Stimulated activated CD8-positive, alpha-beta memory T cell treated with anti-CD3 and anti-CD28 coated beads, Interleukin-7, amount 100 ng/mL, for 4 hours (primary cell): ENCODE measurements at places on chromosomes 16 and 17.

DNA sequence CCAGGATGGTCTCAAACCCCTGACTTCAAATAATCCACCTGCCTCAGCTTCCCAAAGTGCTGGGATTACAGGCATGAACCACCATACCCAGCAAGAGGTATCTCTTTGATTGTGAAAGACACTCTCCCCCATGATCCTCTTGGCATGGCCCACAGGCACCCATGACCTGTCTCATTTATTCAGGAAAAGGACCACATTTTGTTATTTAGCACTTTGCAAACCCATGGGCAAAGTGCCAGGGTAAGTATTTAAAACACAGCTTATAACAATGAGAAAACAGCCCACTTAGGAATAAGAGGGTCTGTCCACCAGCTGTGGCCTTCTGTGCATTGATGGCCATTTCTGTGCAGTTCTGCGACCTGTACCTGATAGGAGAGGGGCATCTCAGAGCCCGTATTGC lies 12.8 kb upstream of the AKTIP start:
- DNase-seq, result no peak

- DNase-seq, result no peak
Observed at GRCh38 chr16:64276646-64277045, 845.2 kb downstream of the CDH11 start.

DNA sequence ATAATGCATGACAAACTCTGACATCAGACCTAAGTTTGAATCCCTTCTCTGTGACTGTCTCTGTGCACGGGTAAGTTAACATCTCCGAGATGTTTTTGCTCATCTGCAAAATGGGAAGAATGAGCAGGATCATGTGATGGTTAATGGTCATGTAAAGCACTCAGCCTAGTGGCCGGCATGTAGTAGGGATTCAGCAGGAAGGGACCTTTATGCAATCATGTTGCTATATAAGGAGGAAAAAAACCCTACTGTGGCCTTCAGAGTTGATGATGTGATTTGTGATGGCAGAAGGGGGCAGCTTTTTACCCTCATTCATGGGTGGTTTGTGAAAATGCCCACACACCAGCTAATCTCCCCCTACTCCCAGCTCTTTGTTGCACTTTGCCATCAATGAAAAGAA lies 24.1 kb downstream of the CLEC16A start:
- DNase-seq, result no peak

DNA sequence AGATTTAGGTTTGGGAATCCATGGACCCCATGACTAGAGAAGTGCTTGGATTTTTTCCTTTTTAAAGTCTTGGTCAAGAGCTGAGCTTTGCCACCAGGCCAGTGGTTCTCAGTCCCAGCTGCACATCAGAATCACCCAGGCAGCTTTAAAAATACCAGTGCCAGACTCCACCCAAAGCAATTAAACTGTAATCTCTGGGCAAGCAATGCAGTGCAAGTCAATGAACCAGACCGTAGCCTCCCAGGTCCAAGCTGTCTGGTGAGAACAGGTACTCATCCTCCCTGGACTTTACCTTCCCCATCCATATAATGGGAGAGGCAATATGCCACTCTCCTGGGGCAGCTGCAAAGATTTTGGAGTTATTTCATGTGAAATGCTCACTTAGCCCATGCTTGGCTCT lies 223.1 kb upstream of the CDH5 start:
- no peak for DNase-seq

DNA sequence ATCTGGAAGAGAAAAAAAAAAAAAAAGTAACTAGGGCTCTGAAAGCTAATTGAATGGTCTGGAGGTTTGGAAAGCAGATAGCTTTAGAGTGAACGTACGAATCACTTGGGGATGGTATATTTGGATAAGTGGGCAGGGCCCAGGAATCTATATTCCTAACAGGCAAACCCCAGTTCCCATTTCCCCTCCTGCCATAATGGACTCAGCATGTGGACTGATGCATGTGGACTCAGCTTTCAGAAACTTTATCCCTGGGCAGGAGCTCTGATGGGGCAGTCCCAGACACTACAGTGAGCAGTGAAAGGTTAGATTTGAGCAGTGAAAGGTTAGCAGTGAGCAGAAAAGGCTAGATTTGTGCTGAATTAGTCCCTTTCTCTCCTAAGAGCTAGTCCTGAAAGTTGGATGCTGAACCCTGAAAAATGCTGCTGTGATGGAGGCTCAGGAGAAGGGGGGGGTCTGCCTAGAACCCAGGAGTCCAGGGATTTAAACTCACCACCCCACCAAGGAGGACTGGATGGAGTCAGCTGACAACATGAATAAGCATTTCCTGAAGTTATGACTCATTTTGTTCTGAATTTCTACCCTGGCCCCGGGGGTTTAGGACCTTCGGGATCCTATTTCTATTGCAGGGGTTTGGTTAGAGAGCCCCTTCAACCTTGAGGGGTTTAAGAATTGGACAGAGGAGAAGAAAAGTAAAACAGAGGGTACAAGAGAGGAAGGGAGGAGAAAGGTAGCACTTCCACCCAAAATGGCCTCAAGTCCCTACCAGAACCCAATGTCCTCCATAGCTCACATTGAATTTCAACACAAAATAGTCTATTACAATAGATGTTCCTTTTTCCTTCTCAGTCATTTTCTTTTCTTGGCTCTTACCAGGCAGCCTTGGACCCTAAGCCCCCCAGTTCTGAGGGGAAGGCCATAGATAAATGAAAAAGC lies 10.3 kb upstream of the FZD2 start:
- no peak for DNase-seq

DNA sequence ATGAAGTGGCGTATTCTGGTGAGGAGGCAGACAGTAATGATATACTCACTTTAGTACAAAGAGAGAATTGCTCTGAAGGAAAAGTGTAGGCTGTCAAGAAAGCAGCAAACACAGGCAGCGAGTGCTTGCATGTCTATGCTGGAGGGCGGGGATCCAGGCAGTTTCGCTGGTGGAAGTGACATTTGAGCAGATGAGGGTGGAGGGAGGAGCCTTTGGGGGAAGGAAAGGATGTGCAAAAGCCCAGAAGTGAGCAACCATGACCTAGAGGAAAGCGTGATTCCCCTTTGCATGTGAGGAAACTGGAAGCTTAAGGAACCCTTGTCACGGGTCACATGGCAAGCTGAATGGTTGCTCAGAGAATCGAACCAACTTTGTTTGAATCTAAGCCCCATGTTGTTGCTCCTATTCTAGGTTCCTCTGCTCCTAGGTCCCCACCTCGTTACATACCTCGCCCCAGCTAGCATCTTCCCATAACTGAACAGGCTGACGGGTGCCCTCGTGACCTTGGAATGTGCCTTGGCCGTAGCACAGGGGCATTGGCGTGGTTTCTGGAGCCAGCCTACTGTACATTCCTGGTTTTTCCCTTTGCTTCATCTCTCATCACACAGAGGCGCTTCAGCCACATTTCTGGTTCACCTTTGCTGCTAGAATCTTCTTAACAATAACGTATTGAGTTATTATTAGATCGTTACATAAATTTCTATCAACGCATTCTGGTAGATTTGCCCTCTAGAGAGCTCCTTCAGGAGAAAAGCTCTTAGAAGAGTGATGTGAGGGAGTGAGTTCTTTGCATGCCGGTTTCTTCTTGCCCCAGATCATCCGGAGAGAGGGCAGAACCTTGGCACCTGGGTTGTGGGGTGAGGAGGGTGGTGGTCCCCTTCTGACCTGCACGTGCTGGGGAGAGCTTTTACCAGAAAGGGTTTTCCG lies 191.8 kb downstream of the SNX29 start:
- no peak for DNase-seq

GRCh38 chr16:51807551-51807950 lies 656.5 kb upstream of the SALL1 start:
- DNase-seq, result no peak

DNA sequence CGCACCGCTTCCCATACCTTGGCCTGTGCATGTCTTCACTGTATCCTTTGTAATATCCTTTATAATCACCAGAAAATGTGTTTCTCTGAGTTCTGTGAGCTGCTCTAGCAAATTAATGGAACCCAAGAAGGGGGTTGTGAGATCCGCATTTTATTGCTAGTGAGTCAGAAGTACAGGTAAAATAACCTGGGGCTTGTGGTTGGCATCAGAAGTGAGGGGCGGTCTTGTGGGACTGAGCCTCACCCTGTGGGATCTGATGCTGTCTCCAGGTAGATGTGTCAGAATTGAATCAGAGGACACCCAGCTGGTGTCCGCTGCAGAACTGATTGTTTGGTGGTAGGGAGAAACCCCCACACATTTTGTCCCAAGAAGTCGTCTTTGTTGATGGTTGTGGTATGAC lies 382.4 kb downstream of the SNX29 start:
- DNase-seq, result no peak

- no peak for DNase-seq
Observed at GRCh38 chr17:32954477-32954876, 26.5 kb downstream of the TMEM98 start.

DNA sequence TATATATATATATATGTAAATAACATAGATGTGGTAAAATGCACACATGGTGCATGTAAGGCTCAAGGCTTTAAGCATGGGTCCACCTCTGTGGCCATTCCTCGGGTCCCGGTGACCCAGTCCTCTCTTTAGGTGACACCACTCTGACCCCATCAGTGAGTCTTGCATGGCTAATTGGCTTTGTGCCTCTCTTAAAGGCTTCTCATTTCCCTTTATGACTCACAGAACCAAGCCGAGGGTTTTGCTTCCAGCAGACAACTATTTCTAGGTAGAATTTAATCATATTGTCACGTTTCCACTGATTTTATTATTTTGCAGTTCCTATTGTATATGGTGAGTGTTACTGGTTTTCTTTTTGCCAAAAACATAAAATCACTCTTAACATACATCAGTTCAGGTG lies 59.7 kb downstream of the PLCG2 start:
- DNase-seq, result no peak

- no peak for DNase-seq
Observed at GRCh38 chr17:5467416-5467815, 1.4 kb downstream of the DHX33 start.

DNA sequence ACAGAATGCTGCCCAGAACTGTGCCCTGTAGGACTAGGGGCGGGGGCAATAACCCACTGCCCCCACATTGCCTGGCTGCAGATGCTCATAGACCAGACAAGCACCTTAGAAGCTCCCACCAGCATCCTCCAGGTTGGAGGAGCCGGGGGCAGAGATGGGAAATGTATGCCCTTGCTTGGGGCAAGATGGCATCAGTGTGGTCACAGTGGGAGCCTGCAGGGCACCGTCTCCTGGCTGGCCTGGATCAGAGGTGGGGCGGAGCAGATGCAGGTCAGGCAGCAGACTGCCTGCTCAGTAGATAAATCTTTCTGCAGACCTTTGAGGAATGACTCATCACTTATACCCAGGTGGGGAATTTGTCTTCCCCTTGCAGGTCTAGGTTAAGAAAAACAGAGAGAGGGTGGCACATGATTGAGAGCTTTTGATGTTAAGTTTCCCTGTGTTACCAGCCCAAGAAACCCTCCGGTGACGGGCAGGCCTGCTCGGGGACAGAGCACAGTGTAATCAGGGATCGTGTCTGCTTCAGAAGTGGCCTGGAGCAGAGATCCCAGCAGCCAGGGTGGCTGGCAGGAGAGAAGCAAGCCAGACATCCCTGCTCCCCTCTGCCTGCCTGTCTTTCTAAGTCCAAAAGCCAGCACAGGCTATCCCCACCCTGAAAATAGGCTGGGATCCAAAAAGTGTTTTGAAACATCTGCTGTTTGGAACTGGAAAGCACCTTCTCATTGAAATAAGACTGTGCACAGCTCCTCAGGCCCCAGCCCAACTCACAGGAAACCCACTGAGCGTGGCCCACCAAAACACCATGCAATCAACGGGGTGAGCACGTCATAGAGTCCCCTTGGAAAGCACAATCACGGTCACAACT lies 50.7 kb upstream of the RPL38 start:
- no peak for DNase-seq

- no peak for DNase-seq
Observed at GRCh38 chr17:55318081-55318480, 53.3 kb downstream of the HLF start.
